ENCODE measurements at places on chromosomes 13 and 19.

DNA sequence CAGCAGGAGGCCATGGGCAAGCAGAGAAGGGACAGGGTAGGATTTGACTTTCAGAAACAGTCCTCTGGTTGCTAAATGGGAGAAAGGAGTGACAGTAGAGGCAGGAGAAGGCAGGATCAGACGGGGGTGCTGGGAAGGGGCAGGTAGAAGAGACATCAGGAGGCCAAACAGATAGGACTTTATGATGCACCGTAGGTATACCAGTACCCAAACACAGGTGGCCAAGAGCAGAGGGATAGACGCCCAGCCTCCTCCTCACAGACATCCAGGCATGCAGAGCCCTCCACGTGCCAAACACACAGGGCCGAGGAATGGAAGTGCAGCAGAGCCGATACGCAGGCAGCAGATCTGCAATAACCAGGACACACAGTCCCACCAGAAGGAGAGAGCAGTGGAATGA, 1.3 kb upstream of the AXL start:
- no peak for DNase-seq

- peak; percentile 67 for DNase-seq
Observed at GRCh38 chr19:10111405-10111811, at the start of gene P2RY11. Gene P2RY11 (plus strand): TSS chr19:10111693. CDS start chr19:10111722, 29 bp downstream.

DNA sequence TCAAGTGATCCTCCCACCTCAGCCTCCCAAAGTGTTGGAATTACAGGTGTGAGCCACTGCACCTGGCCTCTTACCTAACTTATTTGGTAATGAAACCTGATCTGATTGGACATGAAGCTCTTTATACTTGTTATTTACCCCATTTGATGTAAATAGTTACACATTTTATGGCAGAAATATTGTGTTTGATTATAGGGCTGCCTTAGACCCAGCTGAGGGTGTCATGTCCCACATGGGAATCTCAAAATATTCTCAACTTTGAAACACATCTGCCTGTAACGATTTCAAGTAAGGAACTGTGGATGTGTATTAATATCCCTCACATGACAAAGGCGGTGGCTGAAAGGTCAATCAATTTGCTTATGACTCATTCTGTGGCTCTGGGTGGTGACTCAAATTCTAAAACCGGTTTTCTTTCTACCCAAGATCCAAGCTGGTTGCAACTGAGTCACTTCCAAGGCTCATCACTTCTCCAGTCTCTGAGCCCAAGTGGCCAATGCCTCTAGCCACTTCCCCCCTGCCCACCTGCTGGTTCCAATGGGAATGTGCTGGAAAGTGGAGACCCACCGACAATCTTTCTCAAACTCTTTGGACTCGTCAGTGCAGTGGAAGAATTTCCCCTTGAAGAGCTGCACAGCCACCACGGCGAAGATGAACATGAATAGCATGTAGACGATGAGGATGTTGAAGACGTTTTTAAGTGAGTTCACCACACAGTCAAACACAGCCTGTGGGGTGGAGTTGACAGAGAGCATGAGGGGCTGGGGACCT, 110.9 kb downstream of the IER2 start:
- peak; percentile 12 for DNase-seq

- DNase-seq, result no peak
Observed at GRCh38 chr13:109812382-109812781, 26.0 kb upstream of the IRS2 start.

GRCh38 chr19:492091-492531, 4.2 kb upstream of the MADCAM1 start:
- DNase-seq, result peak; percentile 21

- DNase-seq, result no peak
Observed at GRCh38 chr13:20145521-20145920, 15.3 kb downstream of the GJA3 start.

- DNase-seq, result peak; percentile 35
Observed at GRCh38 chr19:42313096-42313839, at the start of gene TMEM145. Gene TMEM145 (plus strand): TSS chr19:42313309. CDS start chr19:42313377, 68 bp downstream.

- peak; percentile 34 for DNase-seq
Observed at GRCh38 chr19:48967346-48968178, 2.5 kb downstream of the FTL start.

- DNase-seq, result no peak
Observed at GRCh38 chr19:18710996-18711751, 27.7 kb downstream of the CRTC1 start.

DNA sequence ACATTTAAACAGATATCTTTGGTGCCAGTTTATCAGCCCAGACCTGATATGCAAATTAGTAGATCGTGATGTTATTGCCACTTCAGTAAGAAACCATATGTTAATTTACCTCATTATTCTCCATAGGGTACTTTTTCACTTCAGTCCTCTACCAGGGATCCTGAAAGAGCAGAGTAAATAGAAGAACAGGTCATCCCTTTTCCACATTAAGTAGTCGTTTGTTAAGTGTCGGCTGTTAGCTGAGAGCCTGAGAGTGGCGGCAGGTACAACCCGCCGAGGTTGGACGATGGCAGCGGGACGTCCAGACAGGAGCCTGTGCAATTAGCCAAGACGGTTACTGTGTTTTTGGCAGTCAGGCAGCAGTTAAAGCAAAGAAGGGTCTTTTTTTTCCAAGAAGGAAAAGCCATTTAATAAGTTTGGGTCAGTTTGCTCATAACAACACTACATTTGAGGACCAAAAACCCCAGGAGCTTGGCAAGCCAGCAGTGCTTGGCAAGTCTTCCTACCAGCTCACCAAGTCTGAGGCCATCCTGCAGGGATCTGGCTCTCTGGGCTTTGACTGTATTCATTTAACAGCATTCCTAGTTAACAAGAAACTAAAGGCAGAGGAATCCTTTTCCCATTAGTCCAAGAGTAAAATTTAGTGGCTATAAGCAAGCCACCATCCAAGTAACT, 231.8 kb downstream of the SHISA2 start:
- no peak for DNase-seq

DNA sequence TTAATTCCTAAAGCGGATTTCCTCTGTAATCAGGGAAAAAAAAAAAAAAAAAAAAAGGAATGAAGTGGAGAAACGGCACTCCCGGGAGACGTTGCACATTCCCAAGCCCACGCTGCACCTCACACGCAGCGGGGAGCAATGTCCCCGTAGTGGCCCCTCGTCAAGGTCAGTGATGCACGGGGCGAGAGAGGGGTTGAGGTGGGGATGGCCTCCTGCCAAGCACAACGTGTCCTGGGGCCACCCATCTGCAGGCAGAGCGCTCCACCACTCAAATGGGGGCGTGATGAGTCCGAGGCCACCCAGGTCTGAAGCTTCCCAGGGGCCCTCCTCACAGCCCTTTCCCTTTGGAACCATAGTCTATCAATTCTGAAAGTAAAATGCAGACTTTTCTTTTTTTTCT, 15.1 kb downstream of the PLK5 start:
- DNase-seq, result no peak

DNA sequence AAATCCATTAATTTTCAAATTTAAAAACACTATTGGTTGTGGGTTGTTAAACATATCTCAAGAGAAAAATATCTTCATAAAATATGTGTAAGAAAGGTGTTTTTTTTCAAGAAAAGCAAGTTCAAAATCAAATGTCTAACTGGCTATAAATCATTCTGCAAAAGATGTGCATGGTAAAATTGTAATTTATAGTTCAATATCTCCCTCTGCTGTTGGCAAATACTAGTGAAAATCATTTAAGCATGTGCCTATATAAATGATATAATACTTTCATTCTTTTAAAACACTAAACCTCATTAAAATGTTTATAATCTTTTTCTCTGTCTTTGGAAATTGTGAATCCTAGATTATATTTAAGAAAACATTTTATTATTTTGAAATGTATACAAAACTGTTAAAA, 17.2 kb upstream of the SLITRK6 start:
- no peak for DNase-seq
